ENCODE measurements at places on chromosomes 6 and 20.

GRCh38 chr6:111564482-111564945 lies 41.2 kb downstream of the TRAF3IP2 start:
- DNase-seq = no peak

DNA sequence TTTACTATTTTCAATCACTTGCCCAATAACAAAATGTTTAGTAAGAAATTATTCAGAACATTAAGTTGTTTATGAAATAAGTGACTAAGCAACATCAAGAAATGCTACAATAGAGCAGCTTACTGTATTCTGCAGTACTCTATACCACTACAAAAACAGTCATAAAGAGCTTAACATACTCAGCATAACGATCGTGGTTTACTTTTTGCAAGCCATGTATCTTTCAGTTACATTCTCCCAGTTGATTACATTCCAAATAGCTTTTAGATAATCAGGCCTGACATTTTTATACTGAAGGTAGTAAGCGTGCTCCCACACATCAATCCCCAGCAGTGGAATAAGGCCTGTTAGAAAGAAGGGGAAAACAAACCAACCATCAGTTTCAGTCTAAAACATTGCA lies 10.7 kb downstream of the SOD2 start:
- DNase-seq = no peak

GRCh38 chr20:62737271-62737811 lies 28.7 kb downstream of the NTSR1 start:
- no peak for DNase-seq

DNA sequence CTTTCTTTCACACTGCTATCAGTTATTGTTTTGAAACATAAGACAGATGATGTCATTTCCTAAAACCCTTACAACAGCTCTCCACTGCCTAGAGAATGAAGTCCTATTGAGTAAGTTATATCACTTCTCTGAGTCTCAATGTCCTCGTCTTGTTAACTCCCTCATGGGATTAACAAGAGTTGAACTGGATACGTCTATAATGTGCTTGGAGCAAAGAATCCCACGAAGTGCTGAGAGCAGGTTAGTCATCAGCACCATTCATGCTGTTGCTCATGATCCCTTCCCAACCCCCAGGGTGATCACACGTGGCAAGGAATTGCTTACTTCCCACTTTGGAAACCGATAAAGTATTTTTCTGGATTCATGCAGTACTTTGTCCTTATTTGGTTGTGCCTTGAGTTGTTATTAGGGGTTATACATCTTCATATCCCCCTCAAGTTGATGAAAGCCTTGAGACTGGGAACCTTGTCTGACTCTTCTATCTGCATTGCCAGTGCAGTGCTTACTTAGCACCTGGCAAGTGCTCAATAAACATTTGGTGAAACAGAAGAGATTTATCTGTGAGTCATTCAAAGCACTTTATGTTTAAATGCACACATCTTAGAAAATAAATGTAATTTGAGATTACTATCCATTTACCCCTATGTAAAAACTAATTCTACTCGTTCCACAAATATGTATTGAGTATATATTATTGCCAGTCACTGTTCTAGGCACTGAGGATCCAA lies 487.5 kb downstream of the EPM2A start:
- no peak for DNase-seq

DNA sequence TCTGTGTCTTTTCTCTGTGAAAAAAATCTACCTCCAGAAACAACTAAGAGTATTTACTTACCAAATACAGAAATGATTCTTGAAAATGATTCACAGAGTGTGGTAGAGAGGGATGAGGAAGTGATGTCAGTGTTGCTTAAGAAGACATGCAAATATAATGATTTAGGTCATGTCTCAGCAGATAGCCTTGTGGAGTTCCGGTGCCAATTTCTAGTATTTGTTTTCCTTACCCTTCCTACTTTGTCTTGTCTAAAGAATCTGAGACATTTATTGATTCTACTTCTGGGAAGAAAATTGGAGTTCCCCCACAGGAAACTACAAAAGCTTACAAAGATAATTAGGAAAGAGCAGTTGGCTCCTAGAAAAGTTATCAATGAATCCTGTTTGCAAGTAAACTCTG lies 68.8 kb downstream of the GJA1 start:
- DNase-seq = no peak

DNA sequence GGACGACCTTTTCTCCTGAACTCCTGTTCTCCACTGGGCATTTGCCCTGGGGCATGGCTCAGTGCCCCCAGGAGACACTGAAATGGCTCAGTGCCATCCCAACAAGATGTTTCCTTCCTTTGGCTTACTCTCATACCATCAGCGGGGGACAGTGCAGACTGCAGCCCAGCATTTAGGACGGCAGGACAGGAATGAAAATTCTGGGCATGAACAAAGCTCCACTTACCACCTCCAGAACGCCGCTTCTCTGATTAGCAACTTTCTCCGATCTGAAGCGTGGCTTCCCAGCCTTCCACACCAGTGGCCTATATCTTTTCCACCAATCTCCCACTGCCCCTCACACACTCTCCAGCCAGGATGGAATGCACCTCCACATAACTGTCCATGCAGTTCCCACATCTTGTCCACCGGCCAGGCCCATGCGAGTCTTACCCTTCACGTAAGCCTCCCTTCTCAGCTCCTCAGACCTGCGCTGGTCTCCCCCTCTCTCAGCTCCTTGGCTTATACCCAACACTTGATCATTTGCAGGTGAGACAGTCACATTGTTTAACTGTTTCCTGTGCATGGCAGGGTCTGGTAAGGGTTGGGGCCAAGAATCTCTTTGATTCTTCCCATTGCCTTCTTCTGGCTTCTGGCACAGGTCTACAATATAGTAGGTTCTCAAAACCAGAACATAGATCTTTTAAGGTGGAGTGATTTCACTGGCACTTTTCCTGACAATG lies 114.5 kb downstream of the FYN start:
- no peak for DNase-seq

- no peak for DNase-seq
Observed at GRCh38 chr6:6704103-6705060, 115.9 kb downstream of the LY86 start.

- no peak for DNase-seq
Observed at GRCh38 chr20:23631981-23632710, 5.6 kb downstream of the CST3 start.

DNA sequence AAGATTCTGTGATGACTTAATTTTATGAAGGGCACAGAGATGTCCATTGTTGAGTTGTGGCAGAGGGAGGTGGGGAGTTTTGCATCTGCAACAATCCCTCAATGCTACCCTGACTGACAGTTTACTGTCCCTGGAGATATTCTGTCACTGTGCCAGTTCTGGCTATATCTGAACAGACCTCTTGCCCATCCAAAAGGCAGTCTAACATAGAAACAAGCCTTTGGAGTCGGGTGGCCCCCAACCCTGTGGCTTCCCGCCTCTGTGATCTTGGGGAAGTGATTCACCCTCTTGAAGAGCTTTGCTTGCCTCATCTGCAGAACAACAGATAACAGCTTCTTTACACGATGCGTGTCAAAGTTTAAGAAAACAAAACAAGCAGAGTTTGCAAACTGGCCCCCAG lies 3.8 kb upstream of the E2F1 start:
- DNase-seq = peak; percentile 29

- no peak for DNase-seq
Observed at GRCh38 chr6:938916-939315, 246.0 kb upstream of the EXOC2 start.

DNA sequence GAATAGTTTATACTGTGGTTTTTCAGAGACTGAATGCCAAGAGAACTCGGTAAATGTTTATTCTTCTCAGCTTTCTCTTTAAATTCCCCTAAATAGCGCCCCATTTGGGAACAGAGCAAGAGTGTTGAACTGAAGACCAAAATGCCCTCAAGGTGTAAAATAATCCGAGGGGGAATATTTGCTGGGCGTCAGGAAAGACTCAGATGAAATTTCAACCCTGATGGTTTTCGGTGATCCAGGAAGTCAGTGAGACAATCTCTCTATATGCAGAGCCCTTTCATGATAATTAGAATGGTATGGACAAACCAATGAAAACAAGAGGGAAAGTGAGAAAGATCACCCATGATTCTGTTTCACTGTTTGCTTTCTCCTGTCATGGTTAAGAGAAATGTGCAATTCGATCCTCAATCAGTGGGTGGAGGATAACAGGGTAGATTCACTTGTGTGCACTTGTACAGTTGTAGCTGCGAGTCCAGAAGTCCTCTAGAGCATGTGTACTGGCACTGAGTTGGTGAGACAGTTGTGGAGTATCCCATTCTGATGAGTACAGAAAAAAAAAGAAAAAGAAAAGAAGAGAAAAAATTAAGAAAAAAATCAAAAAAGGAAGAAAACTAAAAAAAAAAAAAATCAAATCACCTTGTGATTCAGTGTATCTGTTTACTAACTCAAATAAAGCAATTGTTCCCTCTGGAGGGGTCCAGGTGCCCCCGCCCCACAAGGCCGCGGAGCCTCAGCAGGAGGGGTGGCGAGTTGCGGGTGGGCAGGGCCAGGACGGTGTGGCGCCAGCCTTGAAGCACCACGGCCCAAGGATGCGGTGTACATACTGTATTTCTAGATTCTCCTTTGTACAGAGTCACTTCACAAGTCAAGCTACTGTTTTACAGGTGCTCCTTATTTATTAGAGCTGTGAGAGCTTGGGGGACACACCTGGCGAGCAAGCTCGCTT lies 164.9 kb downstream of the SCML4 start:
- DNase-seq = peak; percentile 7

DNA sequence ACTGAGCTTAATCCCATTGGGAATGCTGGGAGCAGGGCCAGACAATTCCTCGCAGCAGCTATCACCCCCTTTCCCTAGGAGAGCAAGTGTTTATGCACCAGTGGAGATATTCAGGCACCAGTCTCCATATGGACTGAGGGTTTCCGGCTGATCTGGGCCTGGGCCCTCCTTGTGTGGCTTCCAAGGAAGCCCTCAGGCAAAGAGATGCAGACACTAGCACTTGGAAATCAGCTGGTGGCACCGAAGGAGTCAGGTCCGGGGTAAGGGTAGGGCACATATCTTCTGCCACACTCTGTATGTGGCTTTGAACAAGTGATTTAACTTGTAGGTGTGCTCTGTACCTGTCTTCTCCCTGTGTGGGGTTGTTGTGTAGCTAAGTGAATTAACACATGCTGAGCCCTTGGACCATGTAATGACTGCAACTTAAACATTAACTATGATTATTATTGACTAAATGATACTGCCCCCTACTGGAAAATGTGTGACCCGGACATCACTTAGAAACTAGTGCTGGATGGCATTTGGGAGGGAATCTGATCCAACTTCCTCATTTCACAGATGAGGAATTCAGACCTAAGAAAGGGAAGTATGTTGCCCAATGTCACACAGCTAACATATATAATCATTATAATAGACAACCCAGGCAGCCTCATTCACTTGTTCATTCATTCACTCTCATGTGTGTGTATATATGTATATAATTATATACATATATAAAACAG lies 19.3 kb upstream of the WFDC2 start:
- peak; percentile 38 for DNase-seq

DNA sequence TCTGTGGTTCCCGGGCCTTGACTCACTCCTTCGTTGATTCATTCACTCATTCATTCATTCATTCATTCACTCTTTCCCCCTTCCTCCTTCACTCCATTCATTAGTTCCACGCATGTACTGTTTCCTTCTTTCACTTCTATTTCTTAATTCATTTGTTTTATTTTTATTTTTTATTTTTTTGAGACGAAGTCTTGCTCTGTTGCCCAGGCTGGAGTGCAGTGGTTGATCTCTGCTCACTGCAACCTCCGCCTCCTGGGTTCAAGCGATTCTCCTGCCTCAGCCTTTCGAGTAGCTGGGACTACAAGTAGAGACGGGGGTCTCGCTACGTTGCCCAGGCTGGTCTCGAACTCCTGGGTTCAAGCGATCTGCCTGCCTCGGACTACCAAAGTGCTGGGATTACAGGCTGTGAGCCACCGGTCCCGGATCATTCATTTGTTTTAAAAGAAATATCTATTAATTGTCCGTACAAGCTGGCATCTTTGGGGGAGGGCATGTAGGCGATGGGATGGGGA lies 427 bp upstream of the NFKBIE start:
- no peak for DNase-seq

GRCh38 chr6:15341311-15342001 lies 95.6 kb downstream of the JARID2 start:
- DNase-seq = no peak

GRCh38 chr6:81938014-81938856 lies 185.8 kb upstream of the TENT5A start:
- no peak for DNase-seq

GRCh38 chr6:135300576-135300975 lies 119.5 kb downstream of the MYB start:
- no peak for DNase-seq

- no peak for DNase-seq
Observed at GRCh38 chr6:143559051-143559660, 47.6 kb upstream of the FUCA2 start.

DNA sequence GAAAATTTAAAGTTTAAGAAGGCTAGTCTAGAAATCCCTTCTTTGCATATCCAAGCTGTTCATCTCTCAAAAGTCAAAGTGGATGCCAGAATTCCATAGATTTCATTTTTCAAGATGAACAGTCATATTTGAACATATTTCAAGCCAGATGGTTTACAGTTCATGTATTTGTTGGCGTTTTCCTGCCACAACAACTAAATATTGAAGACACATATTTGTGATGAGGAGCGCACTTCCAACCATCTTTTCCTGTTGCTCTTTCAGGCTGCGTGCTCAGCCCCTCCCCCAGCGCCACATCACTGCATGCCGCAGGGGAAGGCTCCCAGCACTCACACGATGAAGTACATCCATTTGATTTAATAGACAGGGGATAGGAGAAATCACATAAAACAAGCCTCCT lies 5.9 kb upstream of the NOX3 start:
- peak; percentile 4 for DNase-seq

DNA sequence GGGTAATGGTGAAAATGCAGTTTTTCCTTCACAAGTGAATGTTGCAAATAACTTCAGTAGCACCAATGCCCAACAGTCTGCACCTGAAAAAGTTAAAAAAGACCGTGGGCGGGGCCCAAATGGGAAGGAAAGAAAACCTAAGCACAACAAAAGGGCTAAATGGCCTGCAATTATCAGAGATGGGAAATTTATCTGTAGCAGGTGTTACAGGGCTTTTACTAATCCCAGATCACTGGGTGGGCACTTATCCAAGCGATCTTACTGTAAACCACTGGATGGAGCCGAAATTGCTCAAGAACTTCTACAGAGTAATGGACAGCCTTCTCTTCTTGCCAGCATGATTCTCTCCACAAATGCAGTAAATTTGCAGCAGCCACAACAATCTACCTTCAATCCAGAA lies 64.8 kb upstream of the SMIM8 start:
- no peak for DNase-seq

GRCh38 chr6:134553936-134554335 lies 236.0 kb upstream of the SGK1 start:
- DNase-seq = no peak

- DNase-seq = no peak
Observed at GRCh38 chr6:155791186-155791585, 335.5 kb upstream of the NOX3 start.

- DNase-seq = no peak
Observed at GRCh38 chr6:64777941-64778785, 928.9 kb downstream of the EYS start.
